PC-9 (cell line): ENCODE measurements at places on chromosomes 7 and 10. TPM values are rescaled to one million over a fixed set of nuclear protein-coding genes. Genes with fewer than 3 reads are reported as not detected.

DNA sequence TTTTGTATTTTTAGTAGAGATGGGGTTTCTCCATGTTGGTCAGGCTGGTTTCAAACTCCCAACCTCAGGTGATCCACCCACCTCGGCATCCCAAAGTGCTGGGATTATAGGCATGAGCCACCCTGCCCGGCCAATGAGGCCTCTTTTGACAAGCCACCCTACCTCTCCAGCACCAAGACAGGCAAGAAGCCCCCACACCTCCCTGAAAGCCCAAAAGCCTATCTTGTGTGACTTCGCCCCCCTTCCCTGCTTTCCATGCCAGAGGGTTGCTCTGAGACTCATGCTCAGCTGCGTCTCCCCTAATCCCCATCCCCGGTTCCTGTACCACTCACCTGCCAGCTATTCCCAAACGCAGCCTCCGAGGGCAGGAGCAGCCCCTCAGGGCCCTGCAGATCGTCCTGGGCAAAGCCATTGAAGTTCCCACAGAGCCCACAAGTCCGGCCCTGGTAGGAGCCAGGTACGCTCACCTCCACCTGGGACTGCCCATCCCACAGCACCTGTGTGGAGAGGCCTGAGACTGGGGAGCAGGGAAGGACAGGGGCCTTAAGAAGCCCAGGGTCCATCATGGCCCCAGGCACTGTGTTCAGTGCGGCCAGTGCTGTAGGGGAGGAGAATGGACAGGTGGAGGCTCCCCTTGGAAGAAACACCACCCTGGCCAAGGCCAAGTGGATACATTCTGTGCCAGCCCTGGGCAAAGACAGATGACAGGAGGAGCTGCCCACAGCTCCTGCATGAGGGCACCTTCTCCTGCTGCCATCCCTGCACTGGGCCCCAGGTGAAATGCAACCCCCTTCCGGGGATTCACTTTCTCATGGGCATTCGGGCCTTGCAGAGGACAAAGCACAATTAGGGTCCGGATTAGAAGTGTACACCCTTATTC is 15.8 kb downstream of the ATP6V1F start:
- DNase-seq, result no peak

DNA sequence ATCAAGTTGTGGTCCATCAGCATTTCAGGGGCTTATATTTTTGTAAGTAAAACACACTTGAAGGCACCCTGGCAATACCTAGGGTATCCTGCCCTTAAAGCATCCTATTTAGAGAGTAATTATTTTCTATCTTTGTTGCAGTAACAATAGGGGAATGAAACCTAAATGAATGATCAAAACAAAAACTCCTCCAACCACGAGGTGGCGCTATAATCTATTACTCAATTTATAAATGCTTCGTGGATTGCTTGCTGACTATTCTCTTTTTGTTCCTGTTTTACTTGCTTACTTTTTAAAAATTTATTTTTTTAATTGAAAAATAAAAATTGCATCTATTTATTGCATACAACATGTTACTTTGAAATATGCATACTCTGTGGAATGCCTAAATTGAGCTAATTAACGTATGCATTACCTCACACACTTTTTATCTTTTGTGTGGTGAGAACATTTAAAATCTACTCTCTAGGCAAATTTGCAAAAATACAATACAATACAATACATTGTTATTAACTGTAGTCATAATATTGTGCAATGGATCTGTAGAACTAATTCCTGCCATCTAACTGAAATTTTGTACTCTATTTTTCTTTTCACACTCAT is 147.7 kb upstream of the BMPER start:
- peak; percentile 14 for DNase-seq

- no peak for DNase-seq
Measured at GRCh38 chr7:42453931-42454361, 216.9 kb upstream of the GLI3 start.

GRCh38 chr7:6419310-6419773 is 28.4 kb downstream of the DAGLB start:
- no peak for DNase-seq

- DNase-seq, result no peak
Measured at GRCh38 chr10:24006741-24007140, 202.2 kb upstream of the KIAA1217 start.

GRCh38 chr7:22027475-22027874 is 81.8 kb upstream of the CDCA7L start:
- DNase-seq, result no peak

- DNase-seq, result no peak
Measured at GRCh38 chr10:122161795-122162194, 109.3 kb upstream of the BTBD16 start.

- DNase-seq, result no peak
Measured at GRCh38 chr7:128454808-128455542, 703 bp upstream of the HILPDA start.

- no peak for DNase-seq
Measured at GRCh38 chr7:105707381-105707780, 126.1 kb upstream of the EFCAB10 start.

GRCh38 chr7:132435016-132435990 is 141.0 kb downstream of the PLXNA4 start:
- DNase-seq, result no peak

DNA sequence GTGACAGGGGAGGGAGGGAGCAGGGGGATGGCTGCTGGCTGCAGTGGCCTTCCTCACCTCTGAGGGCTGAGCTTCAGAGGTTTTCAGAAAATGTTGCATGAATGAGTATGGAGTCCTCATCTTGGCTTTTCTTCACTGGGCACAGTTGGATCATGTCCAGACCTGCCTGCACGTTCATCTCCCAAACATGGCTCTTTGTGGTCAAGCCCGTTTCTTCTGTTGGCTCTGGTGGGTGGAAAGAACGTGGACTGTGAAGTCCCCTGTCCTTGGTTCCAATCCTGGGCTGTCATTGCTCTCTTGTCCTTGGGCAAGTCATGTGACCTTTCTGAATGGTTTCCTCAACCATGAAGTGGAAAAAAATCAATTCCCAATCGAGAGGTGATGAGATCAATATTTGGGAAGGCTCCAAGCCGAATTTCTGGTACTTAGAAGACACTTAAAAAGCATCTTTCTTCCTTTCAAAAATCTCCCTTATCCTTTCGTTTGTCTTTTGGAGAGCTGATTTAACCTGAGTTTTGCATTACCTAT is 34.5 kb downstream of the TSPAN14 start:
- DNase-seq, result no peak

GRCh38 chr10:17622061-17622460 is 4.9 kb upstream of the HACD1 start:
- DNase-seq, result no peak

DNA sequence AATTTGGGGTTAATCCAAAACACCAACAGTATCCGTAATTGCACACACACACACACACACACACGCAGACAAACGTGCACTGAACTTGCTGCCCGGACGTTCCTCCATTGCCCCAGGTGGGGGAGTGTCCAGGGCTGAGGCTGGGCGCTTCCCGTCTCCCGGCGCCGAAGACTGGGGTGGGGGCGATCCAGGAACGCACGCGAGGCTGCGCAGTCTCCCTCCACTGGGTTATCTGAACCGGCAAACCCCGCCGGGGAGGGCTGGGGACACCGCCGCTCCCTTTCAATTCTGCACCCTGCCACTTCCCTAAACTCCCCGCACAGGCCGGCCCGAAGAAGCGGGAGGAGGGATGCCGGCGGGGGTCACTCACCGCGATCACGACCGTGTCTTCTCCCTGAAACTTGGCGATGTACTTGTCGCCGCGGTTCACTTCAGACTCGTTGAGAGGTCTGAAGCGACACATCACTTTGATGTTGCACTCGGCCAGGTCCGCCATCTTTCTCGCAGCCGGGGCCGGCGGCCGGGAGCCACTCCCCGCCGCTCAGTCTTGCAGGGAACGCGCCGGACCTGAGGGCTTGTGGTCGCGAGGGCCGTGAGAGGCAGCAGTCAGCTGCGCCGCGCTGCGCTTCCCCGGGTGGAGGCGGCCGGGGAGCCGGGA is 618 bp downstream of the KIF5B start:
- DNase-seq, result peak; percentile 67

Gene SYT15
- 1.9 and 3.3 TPM in 2 replicates for total RNA-seq

Gene ALOX5
- total RNA-seq, result 66.5 and 86.8 TPM in 2 replicates

Gene GNGT1
- total RNA-seq, result 1.1 TPM in 1 of 2 replicates, not detected in the other

Gene SFTPD
- total RNA-seq, result 1.5 TPM in 1 of 2 replicates, not detected in the other

Gene IL6
- total RNA-seq, result 1.4 and 1.7 TPM in 2 replicates
